ENCODE measurements at places on chromosomes 11 and 22.

DNA sequence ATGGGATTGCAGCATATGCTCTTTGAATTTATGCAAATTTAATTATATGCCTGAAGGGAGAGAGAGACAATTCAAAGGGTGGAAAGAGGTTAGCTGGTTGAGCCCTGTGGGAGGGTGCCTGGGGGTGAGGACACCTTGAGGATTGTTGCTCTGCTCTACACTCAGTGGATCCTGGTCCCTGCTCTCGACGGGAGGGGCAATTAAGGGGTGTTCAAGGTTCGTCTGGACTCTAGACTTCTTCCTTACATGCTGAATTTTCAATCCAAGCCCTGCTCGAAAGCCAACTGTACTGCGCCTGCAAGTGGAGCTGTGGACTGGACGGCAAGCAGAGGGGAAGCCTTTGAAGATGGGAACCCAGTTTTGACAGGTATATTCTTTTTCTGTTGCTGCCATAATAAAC is 15.5 kb upstream of the OR5M11 start:
- no peak for DNase-seq

- no peak for DNase-seq
These were observed 15.9 kb downstream of the RTN4RL2 start for GRCh38 chr11:57476047-57476756.

DNA sequence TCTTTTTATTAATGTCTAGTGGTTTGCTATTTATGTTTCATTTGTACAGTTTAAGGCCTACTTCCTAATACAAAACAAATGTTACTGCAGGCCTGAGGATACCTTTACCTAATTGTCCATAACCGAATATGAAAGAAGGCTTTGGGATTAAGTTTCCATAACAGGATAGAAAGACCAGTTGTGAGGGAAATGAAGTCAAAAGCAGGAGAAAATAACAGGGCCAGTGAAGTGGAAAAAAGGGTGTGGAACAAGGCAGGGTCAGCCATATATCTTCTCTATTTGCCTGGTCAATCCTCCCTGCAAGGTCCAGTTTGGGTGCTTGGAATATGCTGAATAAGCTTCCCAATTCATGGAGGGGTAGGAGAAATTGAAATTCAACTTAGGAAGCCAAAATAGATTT is 211.5 kb downstream of the SWAP70 start:
- DNase-seq, result no peak

DNA sequence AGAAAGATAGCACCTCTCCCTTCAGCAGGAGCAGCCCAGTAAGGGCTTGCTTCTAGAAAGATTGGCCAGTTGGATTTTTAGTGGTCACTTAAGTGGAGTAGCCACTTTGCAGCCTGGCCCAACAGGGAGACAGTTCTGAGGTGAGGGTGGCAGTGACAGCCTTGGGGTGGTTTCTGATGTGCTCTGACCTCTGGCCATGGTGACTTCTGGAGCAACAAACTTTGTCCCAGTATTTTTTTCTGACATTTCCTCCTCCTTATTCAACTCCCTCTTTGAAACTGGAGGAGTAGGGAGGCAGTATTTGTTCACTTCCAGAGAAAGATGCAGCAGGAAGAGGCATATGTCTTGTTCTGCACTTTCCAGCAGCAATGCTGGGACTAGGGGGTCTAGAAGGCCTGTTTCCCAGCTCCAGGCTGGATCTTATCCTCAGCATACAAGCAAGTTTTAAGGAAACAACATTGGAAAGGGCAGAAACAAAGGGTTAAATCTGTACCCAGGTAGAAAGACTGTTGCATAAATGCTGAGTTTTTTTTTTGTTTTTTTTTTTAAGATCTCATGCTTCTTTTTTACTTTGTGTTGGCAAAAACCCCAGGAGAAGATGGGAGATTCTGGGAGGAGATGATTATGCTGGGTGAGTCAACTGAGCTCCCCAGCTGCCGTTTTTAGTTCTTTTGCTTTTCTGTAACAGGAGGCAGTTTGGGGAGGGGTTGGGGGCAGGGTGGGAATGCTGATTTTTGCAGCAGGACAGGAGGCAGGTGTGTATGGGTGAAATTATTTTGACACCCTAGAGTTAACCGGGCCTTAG is 37.2 kb downstream of the RCOR2 start:
- no peak for DNase-seq

GRCh38 chr11:125342281-125342930 is 153.7 kb downstream of the FEZ1 start:
- DNase-seq, result no peak

GRCh38 chr11:45580399-45580798 is 85.0 kb downstream of the CHST1 start:
- peak; percentile 32 for DNase-seq

DNA sequence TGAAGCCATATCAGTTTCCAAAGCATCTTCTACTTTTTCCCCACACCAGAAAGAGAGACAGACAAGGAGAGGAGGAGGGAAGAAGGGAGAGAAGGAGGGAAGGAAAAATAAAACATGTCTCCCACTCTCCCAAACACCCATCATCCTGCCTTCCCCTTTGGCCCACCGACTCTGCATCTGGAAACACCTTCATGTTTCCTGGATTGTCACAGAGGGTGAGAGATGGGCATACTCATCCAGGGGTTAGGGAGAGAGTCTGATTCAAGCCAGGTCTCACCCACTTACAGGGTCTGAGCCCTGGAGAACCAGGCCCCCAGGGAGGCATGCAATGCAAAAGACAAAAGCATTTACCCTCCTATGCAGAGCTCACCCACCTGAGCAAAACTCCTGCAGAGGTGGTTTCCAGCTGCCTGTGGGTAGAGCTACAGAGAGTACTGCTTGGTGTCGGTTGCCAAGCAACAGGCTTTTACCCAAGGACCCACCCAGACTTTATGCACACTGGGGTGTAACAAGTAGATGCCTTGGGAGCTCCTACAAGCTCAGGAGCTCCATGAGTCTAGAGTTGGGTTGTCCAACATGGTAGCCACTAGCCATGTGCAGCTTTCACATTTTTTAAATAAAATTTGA is 33.4 kb downstream of the MN1 start:
- DNase-seq, result no peak

DNA sequence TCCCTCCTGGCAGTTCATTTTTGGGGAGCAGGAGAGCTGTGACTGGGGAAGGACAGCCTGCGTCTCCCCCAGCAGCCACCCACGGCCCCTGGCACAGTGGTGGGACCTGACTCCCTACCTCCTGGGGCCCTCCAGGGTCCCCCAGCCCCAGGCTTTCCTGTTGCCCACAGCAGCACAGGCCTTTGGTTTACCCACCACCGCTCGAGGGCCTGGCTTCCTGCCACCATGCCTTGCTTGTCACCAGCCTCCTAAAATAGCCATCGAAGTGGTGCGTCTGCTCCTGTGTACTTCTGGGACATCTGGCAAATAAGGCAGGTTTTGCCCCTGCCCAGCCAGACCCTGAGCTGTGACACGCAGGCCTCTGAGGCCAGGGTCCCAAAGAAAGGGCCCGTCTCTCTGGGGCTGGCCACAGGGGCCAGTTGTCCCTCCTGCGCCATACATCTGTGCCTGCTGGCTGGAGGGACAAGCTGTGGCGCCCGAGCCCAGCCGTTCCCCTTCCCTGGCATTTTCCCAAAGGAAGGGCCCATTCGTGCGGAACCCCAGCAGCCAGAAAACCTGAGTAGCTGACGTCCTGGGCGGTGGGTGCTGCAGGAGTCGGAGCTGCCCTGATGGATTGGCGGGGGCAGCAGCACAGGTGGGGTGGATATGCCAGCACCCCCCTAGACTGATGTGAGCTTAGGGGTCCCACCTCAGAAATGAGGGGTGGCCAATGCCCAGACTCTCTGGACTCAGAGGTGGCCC is 14.6 kb downstream of the PHLDA2 start:
- DNase-seq, result peak; percentile 14

DNA sequence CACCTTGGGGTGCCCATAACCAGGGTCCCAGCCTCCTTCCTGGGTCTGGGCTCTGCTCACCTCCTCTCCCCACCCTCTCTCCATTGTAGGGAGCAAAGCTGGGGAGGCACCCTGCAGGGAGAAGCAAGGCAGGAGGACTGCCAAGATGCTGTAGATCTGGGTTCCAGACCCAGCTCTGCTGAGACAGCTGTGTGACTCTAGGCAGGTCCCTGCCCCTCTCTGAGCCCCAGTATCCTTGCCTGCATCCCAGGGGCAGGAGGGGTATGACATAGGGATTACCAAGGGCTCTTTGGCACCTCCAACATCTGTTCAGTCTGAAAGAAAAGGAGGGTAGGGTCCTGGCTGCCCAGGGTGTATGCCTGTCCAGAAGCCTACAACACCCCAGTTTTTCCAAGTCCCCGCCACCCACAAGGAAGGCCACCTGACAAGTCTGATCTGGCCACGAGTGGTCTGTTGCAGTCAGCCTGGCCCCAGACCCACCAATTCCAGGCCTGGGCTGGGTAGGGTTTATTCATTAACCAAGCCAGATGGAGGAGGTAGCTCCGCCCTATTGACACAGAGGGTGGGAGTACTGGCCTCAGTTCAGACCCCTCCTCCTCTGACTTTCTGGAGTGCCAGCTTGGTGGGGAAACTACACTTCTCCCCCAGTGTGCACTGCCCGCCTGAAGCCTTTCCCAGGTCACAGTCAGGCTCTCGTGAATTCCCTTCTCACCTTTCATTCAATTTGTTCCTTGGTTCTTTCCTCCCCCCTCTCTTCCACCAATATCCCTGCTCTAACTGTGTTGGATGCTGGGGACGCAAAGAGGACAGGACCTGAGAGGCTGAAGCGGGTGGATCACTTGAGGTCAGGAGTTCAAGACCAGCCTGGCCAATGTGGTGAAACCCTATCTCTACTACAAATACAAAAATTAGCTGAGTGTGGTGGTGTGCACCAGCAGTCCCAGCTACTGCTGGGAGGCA is 15.0 kb downstream of the STARD10 start:
- DNase-seq, result no peak

DNA sequence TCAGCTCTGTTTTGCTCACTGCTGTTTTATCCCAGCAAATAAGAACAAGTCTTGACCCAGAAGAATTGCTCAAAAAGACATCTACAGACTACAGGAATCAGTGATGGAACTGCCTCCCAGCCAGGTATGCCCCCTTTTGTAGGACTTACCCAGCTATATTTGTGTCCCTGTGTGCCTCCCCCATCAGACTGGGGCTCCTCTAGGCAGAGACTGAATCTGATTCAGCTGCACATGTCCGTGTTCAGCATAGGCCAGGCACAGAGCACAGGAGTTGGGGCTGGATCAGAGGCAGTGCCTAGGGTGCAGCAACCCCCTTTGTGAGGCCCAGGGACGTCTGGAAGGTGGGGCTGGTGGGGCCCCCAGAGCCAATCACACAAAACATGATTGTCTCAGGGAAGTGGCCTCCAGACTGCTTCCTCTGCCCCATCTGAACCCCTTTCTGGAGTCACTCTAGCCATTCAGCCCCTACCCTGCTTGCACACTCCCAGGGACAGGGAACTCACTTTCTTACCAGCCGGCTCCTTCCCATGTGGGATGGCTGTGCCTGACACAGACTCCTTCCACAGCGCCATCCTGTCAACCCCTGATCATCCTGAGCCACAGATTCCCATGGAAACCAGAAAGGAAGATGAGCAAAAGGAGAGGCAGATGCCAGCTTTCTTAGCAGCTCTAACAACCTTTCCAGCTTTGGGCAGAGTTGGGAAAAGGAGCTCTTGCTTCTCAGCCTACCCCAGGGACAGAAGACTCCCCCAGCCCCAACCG is 24.8 kb downstream of the PDE2A start:
- no peak for DNase-seq

GRCh38 chr11:120522736-120523135 is 11.2 kb downstream of the GRIK4 start:
- no peak for DNase-seq

GRCh38 chr11:6476571-6476970 is 2.8 kb upstream of the TRIM3 start:
- DNase-seq, result no peak

DNA sequence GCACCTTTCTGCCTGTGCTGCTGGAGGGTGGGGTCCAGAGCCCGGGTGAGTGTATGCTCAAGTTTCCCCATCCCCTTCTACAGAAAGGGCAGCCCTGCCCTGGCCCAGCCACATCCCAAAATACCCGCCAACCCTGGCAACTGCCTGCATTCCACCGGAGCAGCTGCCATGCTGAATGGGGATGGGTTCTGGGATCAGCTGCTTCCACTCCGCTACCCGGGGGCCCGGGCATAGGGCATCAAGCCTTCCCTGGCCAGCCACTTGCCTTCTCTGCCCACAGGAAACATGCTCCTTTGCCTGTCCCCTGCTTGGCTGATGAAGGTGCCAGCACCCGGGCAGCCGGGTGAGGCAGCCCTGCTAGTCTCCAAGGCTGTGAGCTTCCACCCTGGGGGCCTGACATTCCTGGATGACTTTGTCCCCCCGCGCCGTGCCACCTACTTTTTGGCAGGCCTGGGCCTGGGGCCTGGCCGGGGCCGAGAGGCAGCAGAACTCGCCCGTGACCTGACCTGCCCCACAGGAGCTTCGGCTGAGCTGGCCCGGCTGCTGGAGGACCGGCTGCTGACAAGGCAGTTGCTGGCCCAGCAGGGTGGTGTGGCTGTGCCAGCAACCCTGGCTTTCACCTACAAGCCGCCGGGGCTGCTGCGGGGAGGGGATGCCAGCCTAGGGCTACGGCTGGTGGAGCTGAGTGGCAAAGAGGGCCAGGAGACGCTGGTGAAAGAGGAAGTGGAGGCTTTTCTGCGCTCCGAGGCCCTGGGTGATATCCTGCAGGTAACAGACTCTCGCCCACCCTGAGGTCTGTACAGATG is 3.2 kb downstream of the CARNS1 start:
- DNase-seq, result peak; percentile 22

- no peak for DNase-seq
These were observed 48.1 kb downstream of the SHANK2 start for GRCh38 chr11:71204294-71204693.

DNA sequence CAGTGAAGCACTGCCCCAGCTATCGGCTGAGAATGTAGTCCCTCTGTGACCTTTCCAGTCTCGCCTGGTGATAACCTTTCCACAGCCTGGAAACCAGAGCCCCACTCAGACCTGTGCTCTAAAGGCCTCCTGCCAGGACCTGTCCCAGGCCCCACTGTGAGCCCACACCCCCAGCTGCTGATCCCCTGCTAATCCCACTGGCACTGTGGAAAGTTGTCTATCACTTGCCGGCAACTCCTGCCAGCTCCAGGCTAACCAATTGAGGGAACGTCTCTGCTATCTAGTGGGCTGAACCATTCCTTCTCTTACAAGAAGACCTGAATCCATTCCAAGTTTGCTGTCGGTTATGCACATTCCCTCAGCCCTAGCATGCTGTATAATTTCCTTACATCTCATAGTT is 328.2 kb downstream of the FAM181B start:
- no peak for DNase-seq
